EL (cell line): ENCODE measurements at places on chromosomes 3 and 15.
A peak's percentile ranks its signal among the peaks of the same experiment; 100 is the strongest.

DNA sequence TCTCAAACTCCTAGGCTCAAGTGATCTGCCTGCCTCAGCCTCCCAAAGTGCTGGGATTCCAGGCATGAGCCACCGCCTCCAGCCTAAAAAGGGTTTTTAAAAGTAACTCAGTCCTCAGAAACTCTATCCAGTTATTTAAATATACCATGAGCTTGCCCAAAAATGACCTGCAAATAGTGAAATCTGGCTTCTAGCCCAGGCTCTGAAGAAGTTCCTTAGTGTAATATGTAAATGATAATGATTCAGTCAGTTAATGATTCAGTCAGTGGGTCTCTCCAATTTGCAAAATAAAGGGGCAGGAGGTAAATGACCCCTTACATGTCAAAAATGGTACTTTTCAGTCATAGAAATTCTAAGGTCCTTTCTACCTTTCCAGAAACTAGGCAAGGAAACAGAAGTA is 28.8 kb downstream of the LRRC2 start:
- DNase-seq, result no peak

GRCh38 chr3:136078421-136079364 is 113.2 kb downstream of the PPP2R3A start:
- DNase-seq, result peak; percentile 33

- peak; percentile 89 for DNase-seq
Measured at GRCh38 chr15:60362321-60363086, 35.3 kb downstream of the ANXA2 start.

DNA sequence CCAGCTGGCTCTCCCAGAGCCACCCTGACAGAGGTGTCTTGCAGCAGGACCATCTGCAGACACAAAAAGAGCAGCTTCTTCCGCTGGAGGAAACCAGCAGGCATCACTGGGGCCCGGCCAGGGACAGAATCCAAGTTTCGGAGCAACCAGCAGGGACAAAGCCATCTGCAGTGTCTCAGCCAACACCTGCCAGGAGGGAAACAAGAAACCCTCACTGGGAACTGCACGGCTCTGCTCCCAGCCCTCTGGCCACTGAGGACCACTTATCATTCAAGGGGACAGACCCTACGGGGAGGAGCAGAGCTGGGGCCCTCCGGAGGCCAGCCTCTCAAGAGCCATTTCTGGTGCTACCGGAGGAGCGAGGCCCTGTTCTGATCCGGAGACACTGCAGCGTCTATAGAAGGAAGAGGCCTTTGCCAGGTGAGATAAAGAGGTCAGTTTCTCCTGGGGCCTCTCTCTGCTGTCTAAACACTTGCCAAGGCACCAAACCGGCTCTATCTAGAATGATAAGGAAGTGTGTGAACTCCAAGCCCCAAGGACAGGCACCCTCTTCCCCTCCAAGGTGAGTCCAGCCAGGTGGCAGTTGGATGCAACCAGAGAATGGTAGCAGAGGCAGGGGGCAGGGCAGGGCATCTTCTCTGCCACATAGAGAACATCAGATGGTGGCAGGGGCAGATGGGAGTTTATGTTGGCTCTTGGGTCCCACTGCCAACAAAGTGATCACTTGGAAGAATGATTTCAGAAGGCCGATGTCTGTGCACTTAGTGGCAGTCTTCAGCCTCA is 89.0 kb downstream of the CHSY1 start:
- DNase-seq, result no peak

- no peak for DNase-seq
Measured at GRCh38 chr3:43786526-43787305, 96.0 kb downstream of the ABHD5 start.

DNA sequence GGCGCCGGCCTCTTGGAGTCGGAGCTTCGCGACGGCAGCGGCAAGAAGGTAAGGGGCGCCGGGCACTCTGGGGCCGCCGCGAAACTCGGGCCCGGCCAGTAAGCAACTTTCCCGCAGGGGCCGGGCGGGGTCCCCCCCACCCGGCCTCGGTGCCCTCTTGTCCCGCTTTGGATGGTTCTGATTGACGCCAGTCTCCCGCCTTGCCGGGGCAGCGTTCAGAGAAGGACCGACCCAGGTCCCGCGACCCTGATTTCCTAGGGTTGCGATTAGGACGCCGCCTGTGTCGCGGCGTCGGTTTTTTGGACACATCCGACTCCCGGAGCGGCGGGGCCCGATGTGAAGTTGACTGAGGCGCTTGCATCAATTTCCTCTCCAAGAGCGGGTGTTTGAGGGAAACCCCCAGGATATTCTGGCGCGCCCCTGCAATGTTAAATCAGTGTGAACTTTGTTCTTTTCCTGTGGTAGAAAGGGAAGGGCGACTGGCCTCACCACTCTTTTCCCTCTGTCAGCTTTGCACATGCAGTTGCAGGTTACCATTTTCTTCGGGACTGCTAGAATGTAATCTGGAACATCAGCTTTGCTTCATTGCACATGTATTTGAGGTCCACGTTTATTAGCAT is 755 bp downstream of the PDE8A start:
- peak; percentile 48 for DNase-seq

DNA sequence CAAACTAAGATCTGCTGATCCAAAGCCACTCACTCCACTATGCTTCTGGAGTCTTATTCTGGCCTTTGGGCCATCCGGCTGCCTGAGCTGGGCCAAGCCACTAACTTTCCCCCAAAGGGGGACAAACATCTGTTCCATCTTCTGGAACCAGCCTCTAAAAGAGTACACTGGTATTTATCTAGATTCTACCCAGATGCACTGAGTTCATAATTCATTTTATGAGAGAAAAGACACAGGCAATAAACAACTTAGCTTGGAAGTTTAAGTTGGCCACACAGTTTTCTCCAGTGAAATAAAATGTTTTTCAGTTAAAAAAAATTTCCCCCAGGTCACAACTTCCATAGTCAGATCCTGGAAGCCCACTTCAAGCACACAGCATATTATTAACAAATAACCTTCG is 80.1 kb upstream of the ARHGEF3 start:
- DNase-seq, result no peak

DNA sequence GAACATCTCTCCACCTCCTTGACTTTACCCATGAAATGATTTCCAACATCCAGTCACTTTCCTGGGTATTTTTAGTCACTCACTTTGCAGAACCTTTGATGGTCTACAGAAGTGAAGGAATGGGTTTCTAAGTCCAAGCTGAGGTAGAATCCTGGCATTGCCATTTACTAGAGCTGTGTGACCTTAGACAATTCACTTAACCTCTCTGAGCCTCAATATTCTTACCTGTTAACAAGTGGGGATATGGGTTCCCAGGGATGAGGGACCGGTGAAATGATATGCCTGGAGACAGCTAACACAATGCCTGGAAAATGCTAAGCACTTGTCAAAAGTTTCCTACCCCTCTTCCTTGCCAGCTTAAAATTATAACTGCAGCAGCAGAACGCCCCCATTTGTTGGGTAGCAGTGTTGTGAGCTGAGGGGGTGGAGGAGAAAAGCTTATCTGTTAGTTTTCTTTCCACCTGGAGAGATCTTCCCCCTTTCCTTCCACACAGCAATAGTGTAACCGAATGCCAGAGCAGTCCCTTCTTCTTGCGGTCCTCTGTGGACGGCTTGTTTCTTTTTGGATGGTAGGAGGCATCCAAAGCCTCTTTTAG is 319.2 kb upstream of the LRRFIP2 start:
- no peak for DNase-seq

GRCh38 chr15:94743668-94744067 is 512.3 kb downstream of the MCTP2 start:
- DNase-seq, result no peak

- DNase-seq, result no peak
Measured at GRCh38 chr15:43330780-43331087, 361 bp upstream of the LCMT2 start.

DNA sequence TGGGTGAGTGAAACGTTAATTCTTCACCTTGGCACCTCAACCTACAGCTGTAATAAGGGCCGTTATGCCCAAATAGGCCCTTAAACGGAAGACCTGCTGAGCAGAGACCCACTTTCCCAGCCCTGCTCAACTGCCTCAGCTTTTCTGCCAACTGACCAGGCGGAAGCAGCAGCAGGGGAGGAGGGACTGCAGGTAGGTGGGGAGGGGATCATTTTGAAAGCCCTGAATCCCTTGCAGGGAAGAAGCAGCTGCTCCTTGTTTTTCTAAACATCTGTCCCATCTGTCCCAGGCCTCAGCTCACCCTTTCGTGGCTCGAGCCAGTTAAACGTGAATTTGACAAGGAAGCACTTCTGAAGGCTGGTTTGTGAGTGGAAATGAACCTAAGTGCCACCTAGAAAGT is 978 bp upstream of the CMC1 start:
- DNase-seq, result no peak

- no peak for DNase-seq
Measured at GRCh38 chr3:127682561-127682960, 9.8 kb downstream of the ABTB1 start.
